ENCODE measurements at places on chromosomes 2 and 18. TPM values are rescaled to one million over a fixed set of nuclear protein-coding genes. Genes with fewer than 3 reads are reported as not detected.

DNA sequence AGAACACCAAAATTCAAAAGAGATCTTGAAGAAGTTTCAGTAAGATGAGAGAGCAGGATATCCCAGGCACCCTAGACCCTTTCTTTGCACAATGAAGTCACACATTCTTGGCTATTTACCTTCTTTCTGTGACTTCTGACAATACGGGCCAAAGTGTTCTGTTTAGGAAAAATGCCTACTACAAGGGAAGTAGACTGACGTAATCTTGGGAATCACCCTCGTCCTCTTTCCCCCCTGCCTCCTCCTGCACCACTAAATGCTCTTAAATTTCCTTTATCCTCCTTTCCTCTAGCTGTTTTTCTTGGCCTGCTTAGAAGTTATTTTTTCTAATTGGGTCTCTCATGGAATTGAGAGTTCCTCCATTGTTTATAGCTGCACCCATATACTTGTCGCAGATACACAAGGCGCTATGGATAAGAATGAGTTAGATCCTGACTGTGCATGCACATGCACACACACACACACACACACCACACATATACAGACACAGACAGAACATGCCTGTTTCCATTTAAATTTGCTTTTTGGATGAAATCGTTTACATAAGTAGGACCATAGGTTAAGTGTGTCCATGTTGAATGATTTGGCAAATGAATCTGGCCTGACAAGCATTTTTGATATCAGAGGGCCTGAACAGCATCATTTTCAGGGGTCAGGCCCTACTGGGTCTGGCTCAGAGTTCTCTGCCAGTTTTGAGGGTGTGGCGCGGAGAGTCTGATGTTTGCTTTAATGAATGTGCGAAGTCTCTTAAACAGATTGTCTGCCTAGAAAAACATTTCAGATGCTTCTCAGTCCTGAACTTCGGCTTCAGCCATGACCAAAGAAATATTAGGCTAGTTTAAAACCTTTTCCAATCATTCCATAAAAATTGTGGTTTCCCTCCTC is 131.9 kb upstream of the NT5C1B start:
- DNase-seq, result no peak
- H3K27ac ChIP-seq, result no peak overlapping the region
- H3K36me3 ChIP-seq, result no peaks in the 10 kb centered on the region
- H3K4me1 ChIP-seq, result 0 out of 2 replicates have a peak, but pooled peaks cover 6% of the 10 kb centered on the region
- no peaks in the 10 kb centered on the region for H3K27me3 ChIP-seq

Gene PDE11A
- total RNA-seq, result 0.38 TPM

Gene NGEF
- total RNA-seq, result 9.3 TPM

Gene RAB6C
- total RNA-seq, result not detected

Gene UGT1A6
- not detected for total RNA-seq

Measured in SJSA1 (cell line).